GM12891 (cell line): ENCODE measurements at places on chromosomes 11 and 22.

GRCh38 chr11:120261931-120262330 is 22.0 kb downstream of the POU2F3 start:
- DNase-seq: no peak

DNA sequence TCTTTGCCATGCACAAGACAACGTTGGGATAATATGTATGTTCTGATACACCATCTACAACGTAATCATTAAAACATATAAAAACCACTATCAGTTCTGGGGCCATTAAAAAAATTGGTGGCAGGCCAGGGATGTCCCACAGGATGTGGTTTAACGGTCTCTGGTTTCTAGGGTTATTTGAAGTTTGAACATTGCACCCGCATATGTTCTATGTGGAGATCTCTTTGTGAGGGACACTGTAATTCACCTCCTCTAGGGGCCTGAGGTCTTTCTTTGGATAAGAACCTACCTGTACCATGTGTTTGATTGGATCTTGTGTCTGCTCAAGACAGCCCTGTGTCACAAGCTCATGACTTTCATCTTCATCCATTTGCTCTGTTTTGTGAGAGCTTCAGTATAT is 73.2 kb downstream of the GGTLC2 start:
- no peak for DNase-seq

DNA sequence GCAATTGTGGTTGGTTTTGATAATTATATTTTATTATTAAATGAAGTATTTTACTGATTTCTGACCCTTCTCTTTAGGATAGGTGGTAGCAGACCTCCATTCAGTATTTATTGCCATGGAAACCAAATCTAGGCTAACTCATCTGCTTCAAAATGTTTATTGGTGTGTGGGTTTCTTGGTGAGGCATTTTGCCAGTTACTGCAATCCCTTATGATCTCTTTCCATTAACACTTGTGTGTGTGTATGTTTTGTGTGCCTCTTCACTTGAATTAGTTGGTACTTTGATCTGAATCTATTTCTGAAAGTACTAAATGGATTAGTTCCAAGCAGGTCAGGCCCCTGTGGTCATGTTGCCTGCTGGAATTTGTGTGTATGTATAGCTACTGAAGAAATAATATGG is 184.4 kb upstream of the C11orf87 start:
- DNase-seq: no peak

DNA sequence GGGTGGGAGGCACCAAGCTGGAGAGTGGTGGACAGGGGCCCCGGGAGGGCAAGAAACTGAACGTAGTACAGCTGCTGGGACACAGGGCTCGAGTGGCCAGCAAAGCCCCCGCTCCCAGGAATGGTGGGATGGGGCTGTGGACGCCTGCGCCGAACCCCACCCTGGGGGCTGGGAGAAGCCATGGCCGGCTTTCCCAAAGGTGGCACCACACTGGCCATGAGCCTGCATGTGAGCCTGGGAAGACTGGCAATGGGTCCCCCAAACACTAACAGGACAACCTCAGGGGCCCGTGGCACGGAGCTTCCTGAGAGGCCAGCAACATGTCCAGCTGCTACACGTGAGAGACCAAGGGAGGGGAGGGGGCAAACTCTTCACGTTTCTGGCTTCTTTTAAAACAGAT is 4.0 kb downstream of the ALG12 start:
- no peak for DNase-seq

- no peak for DNase-seq
Measured at GRCh38 chr22:47836957-47837356, 1074.5 kb downstream of the TBC1D22A start.

DNA sequence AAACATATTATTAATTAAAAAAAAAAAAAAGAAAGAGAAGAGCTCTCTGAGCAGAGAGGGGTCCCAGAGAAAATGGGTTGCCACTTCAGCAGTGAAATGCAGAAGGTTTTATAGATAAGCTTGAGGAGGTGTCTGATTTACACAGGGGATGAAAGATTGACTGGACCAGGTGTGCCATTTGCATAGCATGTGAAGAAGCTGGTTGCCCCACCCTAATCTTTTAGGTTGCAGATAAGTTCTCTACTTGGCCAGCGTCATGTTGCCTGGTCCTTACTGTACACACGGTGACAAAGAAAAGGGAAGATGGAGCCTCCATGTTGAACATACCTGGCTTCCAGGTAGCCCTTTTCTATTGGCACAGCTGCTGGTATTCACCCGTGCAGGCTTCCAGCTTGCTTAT is 41.4 kb downstream of the MS4A2 start:
- no peak for DNase-seq

- no peak for DNase-seq
Measured at GRCh38 chr11:80502511-80502910, 1061.7 kb upstream of the TENM4 start.

GRCh38 chr22:28466399-28466798 is 213.2 kb downstream of the TTC28 start:
- DNase-seq: no peak

DNA sequence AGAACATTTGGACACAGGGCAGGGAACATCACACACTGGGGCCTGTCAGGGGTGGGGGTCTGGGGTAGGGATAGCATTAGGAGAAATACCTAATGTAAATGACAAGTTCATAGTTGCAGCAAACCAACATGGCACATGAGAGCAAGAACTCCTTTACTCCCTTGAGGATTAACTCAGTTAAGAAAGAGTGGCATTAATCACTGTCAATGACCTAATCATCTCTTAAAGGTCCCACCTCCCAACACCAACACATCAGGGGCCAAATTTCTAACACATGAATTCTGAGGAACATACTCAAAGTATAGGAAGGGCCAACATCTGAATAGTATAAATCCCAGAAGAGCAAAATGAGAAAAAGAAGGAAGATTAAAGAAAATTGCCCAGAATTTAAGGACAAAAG is 272.9 kb downstream of the SWAP70 start:
- no peak for DNase-seq

- DNase-seq: no peak
Measured at GRCh38 chr11:117923773-117924172, 5.4 kb downstream of the TMPRSS13 start.

- peak; percentile 70 for DNase-seq
Measured at GRCh38 chr11:65558002-65558929, at the start of gene LTBP3. TSS of gene LTBP3 (minus strand) at chr11:65558359. CDS start at chr11:65557959, 400 bp downstream.

- no peak for DNase-seq
Measured at GRCh38 chr11:32581556-32581955, 2.1 kb upstream of the EIF3M start.

GRCh38 chr11:33475993-33476392 is 218.8 kb downstream of the HIPK3 start:
- DNase-seq: no peak

DNA sequence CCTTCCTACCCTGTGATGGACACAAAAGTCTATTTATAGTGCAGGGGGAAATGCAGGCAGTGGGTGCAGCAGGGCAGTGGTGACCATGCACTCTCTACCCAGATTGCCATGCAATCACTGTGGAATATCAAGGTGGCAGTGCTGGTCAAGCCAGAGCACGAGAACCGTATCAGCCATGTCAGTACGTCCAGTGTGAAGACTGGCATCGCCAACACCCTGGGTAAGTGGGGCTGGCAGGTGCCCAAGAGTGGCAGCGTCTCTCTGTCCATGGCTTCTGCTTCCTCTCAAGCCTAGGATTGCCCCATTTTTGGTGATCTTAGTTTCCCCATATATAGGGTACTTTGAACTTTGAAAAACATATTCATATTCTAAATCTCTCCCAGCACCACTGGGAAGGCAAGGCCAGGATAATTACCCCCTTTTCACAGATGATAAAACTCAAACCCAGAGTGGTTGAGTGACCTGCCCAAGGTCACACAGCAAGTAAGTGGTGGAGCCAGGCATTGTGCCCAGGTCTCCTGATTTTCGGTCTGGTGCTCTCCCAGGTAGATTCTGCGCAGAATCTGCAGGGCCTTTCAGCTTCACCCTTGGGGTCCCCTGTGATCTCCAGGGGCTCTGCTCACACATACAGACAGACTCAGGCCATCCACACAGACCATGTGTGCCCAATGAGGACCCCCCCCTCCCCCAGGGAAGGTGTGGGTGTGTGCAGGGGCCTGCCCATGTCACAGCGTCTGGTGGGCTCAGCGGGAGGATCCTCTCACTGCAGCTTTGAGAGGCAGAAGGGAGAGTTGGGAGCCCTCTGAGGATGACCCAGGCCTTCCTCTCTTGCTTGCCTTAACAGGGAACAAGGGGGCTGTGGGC is 7.1 kb downstream of the INPPL1 start:
- no peak for DNase-seq

DNA sequence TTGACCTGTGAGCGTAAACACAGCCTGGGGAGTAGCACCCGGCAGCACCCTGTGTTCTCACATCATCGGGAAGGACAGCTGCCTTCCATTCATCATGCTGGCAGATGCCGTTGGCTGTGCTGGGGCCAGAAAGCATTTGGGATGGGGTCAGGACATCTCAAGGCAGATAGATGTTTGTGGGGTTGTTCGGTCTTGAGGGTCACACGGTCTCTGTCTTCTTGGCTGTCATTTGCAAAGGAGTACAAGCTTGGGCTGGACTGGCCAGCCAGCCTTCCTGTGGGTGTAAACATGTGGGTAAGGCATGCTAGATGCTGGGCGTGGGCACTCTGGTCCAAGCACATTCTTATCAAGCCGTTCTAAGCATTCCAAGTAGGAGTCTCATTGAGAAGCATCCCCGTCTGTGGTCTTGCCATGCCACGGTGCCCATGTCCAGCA is 81.4 kb downstream of the TBC1D22A start:
- DNase-seq: no peak

GRCh38 chr22:20420157-20420842 is 17.3 kb downstream of the SCARF2 start:
- no peak for DNase-seq

GRCh38 chr22:44042249-44043218 is 18.4 kb downstream of the PARVB start:
- no peak for DNase-seq

DNA sequence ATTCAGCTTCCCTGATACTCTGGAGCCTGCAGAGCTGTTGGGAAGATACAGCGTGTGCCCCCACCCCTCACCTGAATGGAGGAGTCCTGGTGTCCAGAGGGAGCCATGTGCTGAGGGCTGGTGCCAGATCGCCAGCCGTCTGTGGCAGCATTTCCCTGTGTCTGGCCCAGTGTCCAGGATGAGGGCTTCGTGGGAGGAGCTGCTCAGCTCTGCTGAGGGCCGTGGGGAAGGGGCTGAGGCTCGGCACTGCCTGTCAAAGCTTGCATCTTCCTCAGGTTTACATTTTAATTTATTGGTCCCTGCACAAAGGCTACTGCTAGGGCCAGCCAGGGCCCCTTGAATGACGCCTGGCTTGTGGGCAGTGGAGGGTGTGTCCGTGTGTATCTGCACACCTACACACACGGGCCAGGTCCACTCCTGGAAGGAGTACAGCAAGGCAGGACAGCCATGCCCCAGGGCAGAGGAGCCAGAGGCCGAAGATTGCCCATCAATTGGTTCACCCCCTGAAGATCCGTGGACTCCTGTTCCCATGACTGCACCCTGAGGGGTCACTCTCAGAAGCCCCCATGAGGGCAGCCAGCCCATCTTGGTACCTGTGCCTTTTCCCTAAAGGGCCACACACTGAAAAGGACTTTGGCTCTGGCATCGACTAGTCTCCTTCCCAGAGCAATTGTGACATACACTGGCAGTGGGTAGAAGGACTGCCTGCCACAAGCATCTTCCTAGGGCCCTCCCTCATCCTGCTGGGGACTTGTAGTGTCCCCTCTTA is 107.7 kb upstream of the PARVA start:
- no peak for DNase-seq

- DNase-seq: no peak
Measured at GRCh38 chr11:72234920-72235319, 9.1 kb downstream of the PHOX2A start.

GRCh38 chr11:99020352-99021225 is at the start of gene CNTN5:
TSS of gene CNTN5 (plus strand) at chr11:99020949.
- no peak for DNase-seq

- DNase-seq: no peak
Measured at GRCh38 chr11:119361941-119362725, 15.6 kb upstream of the MFRP start.

DNA sequence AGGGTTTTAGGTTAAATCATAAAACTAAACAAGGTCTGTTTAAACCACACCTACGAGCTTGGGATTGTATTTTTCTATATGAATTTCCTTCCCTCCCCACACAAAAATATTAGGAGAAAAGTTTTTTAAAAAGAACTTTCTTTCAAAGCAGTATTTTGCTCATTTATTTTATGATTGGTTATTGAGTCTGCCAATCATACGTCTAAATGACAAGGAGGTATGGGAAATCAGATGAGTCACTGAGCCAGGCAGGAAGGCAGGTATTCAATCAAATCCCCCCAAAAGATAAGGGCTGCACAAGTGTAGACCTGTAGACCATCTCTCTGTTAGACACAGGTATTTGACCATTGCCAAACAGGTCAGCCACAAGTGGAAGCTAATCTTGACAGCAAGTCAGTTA is 440.1 kb upstream of the CCDC90B start:
- DNase-seq: no peak

- no peak for DNase-seq
Measured at GRCh38 chr11:120283124-120283523, 42.0 kb upstream of the TLCD5 start.
